ENCODE measurements at places on chromosomes 16 and 17. TPM values are rescaled to one million over a fixed set of nuclear protein-coding genes. Genes with fewer than 3 reads are reported as not detected.

Gene ZG16
- not detected for total RNA-seq

Gene ELP5
- 65.3 TPM for total RNA-seq

Gene NKD1
- total RNA-seq, result 1.8 TPM

Gene LDHD
- total RNA-seq, result not detected

Gene ICAM2
- total RNA-seq, result 85.6 TPM

Gene MYH1
- total RNA-seq, result not detected

Gene RGS11
- 0.46 TPM for total RNA-seq

Gene HAS3
- 1.2 TPM for total RNA-seq

Gene KRTAP4-6
- not detected for total RNA-seq

Gene ODAD4
- total RNA-seq, result 0.85 TPM

Gene SNX11
- 28.4 TPM for total RNA-seq

- no peaks in the 10 kb centered on the region for H3K27me3 ChIP-seq
- H3K36me3 ChIP-seq, result no peaks in the 10 kb centered on the region
- no peak for DNase-seq
- no peak overlapping the region for H3K27ac ChIP-seq
- no peak overlapping the region for H3K4me3 ChIP-seq
Measured at GRCh38 chr17:22517716-22518115, 825.4 kb downstream of the KCNJ18 start.

- H3K27ac ChIP-seq, result no peak overlapping the region
- H3K27me3 ChIP-seq, result no peaks in the 10 kb centered on the region
- H3K36me3 ChIP-seq, result peaks cover 71% of the 10 kb centered on the region
Measured at GRCh38 chr16:29834079-29834478, 13.8 kb downstream of the MVP start.

DNA sequence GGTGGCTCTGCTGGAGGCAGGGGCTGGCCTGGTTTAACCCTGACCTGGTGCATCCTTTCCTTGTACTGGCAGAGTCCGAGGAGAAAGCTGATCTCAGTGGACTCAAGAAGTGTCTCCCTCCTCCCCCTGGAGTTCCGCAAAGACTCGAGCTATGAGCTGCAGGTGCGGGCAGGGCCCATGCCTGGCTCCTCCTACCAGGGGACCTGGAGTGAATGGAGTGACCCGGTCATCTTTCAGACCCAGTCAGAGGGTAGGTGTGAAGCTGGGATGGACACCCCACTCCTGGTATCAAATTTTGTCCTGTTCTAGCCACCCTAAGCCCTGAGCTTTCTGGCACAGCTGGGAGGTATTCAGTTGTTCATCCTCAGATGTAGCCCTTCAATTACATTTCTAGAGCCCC lies 42.5 kb downstream of the IL21R start:
- peaks cover 23% of the 10 kb centered on the region for H3K4me1 ChIP-seq
- peaks cover 96% of the 10 kb centered on the region for H3K36me3 ChIP-seq
- H3K27ac ChIP-seq, result no peak overlapping the region
- no peak overlapping the region for H3K4me3 ChIP-seq

- H3K27ac ChIP-seq, result peak overlapping the region; percentile 58
- peaks cover 5% of the 10 kb centered on the region for H3K4me1 ChIP-seq
- no peak overlapping the region for H3K4me3 ChIP-seq
- peak; percentile 15 for DNase-seq
- H3K36me3 ChIP-seq, result no peaks in the 10 kb centered on the region
Measured at GRCh38 chr16:12323007-12323758, 346.6 kb downstream of the SNX29 start.

- H3K27me3 ChIP-seq, result peaks cover 30% of the 10 kb centered on the region
- peaks cover 4% of the 10 kb centered on the region for H3K4me1 ChIP-seq
- H3K27ac ChIP-seq, result no peak overlapping the region
- DNase-seq, result no peak
- no peak overlapping the region for H3K4me3 ChIP-seq
Measured at GRCh38 chr17:47879028-47879585, 16.9 kb upstream of the SP2 start.

DNA sequence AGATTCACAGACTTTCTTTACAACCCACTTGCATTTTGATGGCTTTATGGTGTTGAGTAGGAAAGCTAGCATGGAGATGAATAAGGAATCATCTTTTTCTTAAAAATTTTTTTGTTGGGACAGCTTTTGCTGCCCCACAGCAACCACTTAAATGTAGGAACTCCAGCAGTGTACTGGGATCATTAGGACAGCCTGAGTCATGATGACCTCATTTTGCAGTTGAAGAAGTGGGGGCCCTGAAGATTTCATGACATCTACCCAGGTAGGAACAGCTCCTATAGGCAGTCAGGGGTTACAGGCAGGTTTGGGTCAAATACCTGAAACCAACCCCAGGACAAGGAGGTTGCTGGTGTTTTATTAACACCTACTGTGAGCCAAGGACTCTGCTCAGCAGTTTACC lies 2.1 kb downstream of the METTL22 start:
- H3K27ac ChIP-seq, result no peak overlapping the region
- peaks cover 1% of the 10 kb centered on the region for H3K27me3 ChIP-seq
- peaks cover 36% of the 10 kb centered on the region for H3K36me3 ChIP-seq
- DNase-seq, result no peak

- no peak overlapping the region for H3K4me3 ChIP-seq
- H3K36me3 ChIP-seq, result no peaks in the 10 kb centered on the region
- H3K4me1 ChIP-seq, result no peaks in the 10 kb centered on the region
- no peak for DNase-seq
Measured at GRCh38 chr17:19424934-19425868, 14.2 kb downstream of the RNF112 start.

DNA sequence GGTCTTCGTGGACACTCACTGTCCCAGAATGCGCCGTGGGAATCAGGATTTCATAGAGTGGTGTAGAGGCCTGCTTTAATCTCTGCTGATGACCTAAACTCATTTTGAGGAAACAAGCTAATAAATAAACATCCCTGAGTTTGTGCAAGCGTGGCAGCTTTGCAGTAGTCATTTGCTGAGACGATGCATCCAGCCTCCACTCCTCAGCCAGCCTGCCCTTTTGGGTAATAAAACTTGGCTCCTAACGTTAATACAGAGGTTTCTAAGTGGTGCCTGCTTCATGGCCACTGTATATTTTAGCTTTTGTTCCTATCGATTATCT lies 1.3 kb downstream of the DGKE start:
- H3K27ac ChIP-seq, result peak overlapping the region; percentile 93
- peaks cover 63% of the 10 kb centered on the region for H3K36me3 ChIP-seq
- H3K27me3 ChIP-seq, result no peaks in the 10 kb centered on the region
- peak overlapping the region; percentile 93 for H3K4me3 ChIP-seq
- DNase-seq, result no peak

GRCh38 chr16:1906055-1906845 lies 12.0 kb downstream of the HS3ST6 start:
- no peaks in the 10 kb centered on the region for H3K36me3 ChIP-seq
- H3K4me3 ChIP-seq, result no peak overlapping the region
- no peak for DNase-seq
- H3K27me3 ChIP-seq, result peaks cover 4% of the 10 kb centered on the region
- no peaks in the 10 kb centered on the region for H3K4me1 ChIP-seq
- H3K27ac ChIP-seq, result no peak overlapping the region

GRCh38 chr16:28546626-28547025 lies 7.1 kb upstream of the SGF29 start:
- no peak overlapping the region for H3K27ac ChIP-seq
- H3K27me3 ChIP-seq, result peaks cover 4% of the 10 kb centered on the region
- no peak overlapping the region for H3K4me3 ChIP-seq
- no peak for DNase-seq
- no peaks in the 10 kb centered on the region for H3K36me3 ChIP-seq

GRCh38 chr17:81278831-81279230 lies 16.3 kb downstream of the SLC38A10 start:
- no peak overlapping the region for H3K27ac ChIP-seq
- no peaks in the 10 kb centered on the region for H3K27me3 ChIP-seq
- peaks cover 47% of the 10 kb centered on the region for H3K36me3 ChIP-seq
- DNase-seq, result no peak

- H3K36me3 ChIP-seq, result no peaks in the 10 kb centered on the region
- no peak overlapping the region for H3K4me3 ChIP-seq
- peaks cover 2% of the 10 kb centered on the region for H3K27me3 ChIP-seq
- no peak overlapping the region for H3K27ac ChIP-seq
- no peak for DNase-seq
- H3K4me1 ChIP-seq, result no peaks in the 10 kb centered on the region
Measured at GRCh38 chr17:6166492-6167179, 96.5 kb downstream of the WSCD1 start.

- peak overlapping the region; percentile 95 for H3K27ac ChIP-seq
- peak overlapping the region; percentile 100 for H3K4me3 ChIP-seq
- peaks cover 66% of the 10 kb centered on the region for H3K36me3 ChIP-seq
- no peak for DNase-seq
Measured at GRCh38 chr17:4945944-4946280, 2.4 kb downstream of the PFN1 start.

- DNase-seq, result no peak
- H3K4me3 ChIP-seq, result no peak overlapping the region
- H3K27ac ChIP-seq, result no peak overlapping the region
- no peaks in the 10 kb centered on the region for H3K36me3 ChIP-seq
- H3K27me3 ChIP-seq, result no peaks in the 10 kb centered on the region
- peaks cover 21% of the 10 kb centered on the region for H3K4me1 ChIP-seq
Measured at GRCh38 chr16:81541314-81541713, 96.7 kb downstream of the CMIP start.

Data from activated T-helper 2 cell treated with anti-CD3 and anti-CD28 coated beads, Interferon-gamma antibody, Interleukin-2, Interleukin-4, amounts not matched to agents 10 μg/mL and 5 μg/mL and 100 μg/mL, durations not matched to agents 14 hours and 24 hours and 36 hours (primary cell).